ENCODE measurements at places on chromosomes 2 and 18.

DNA sequence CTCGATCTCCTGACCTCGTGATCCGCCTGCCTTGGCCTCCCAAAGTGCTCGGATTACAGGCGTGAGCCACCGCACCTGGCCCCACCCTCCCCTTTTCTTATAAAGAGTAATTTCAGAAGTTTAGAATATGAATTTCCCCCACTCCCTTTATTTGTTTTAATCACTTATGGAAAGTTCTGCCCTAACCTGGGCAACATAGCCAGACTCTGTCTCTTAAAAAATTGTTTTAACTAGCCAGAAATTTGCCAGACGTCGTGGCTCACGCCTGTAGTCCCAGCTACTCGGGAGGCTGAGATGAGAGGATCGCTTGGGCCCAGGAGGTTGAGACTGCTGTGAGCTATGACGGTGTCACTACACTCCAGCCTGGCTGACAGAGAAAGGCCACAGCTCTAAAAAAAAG is 7.7 kb upstream of the NBAS start:
- DNase-seq, result no peak

DNA sequence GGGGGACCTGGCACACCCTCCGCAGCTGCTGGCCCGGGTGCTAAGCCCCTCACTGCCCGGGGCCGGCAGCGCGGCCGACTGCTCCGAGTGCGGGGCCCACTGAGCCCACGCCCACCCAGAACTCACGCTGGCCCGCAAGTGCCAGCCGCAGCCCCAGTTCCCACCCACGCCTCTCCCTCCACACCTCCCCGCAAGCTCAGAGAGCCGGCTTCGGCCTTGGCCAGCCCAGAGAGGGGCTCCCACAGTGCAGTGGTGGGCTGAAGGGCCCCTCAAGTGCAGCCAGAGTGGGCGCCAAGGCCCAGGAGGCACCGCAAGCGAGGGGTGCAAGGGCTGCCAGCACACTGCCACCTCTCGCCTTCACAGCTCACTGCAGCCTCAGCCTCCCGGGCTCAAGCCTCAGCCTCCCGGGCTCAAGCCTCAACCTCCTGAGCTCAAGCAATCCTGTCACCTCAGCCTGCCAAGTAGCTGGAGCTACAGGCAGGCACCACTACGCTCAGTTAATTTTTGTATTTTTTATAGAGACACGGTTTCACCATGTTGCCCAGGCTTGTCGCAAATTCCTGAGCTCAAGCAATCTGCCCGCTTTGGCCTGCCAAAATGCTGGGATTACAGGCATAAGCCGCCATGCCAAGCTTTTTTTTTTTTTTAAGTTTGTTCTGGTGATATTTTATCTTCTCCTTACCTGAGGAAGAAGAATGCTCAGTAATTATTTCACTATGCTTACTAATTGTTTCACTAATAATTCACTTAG is 71.7 kb upstream of the CDCA7 start:
- no peak for DNase-seq

GRCh38 chr2:135818937-135819610 is 17.9 kb downstream of the LCT start:
- no peak for DNase-seq

DNA sequence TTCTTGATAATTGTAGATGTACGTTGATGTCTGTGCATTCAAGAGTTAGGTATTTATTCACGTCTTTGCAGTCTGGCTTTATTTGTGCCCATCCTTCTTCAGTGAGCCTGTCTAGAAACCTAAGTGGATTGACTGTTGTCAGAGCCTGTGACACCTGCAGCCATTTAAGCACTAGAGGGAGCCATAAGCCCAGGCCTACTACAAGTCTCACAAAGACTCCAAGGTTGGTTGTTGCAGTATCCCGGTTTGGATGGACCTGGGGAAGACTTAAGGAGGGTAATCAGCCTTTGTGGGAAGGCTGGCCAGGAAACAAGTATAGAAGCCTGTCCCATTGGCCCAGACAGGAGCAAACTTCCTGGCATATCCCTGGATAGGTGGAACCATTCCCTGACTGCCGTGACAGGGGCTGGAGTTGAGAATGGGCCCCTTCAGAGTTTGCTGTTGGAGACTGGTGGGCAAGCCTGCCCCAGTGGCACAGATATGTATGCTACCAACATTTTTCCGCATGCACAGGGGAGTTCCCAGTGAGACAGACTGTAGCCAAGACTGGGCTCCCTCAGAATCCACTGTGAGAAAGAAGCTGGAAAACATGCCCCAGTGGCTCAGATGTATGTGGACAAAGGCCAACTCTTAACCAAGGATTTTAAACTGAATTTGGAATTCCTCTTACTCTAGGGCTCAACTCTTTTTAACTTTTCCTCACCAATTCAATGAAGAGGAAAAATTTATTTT is 9.3 kb upstream of the LRRC30 start:
- peak; percentile 78 for DNase-seq

DNA sequence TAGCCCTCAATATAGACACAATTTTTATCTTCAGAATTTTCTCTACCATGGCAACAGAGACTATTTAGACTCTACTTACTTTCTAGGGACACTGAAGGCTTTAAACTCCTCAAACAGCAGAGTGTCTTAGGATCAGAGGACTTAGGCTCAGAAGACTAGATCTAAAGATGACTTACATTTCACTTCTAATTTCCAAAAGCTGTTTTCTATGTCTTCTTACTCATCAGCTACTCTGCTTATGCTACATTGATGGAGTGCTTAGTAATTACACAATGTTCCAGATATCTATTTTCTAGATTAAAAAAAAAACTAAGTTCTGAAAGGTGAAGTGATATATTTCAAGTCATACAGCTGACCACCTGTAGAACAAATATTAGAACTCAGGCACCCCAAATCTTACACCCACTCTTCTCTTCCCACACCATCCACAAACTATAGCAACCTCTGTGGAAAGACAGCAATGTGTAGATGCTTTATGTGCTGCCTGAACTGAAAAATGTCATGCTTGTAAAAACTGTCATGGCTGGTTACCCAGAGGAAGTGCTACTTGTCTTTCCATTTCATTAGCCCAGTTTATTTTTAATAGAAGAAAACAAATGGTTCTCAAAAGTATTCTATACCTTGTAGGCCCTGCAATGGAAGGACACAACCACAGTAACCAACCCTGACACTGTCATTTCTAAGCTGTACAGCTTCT is 831.0 kb upstream of the ACVR2A start:
- no peak for DNase-seq

DNA sequence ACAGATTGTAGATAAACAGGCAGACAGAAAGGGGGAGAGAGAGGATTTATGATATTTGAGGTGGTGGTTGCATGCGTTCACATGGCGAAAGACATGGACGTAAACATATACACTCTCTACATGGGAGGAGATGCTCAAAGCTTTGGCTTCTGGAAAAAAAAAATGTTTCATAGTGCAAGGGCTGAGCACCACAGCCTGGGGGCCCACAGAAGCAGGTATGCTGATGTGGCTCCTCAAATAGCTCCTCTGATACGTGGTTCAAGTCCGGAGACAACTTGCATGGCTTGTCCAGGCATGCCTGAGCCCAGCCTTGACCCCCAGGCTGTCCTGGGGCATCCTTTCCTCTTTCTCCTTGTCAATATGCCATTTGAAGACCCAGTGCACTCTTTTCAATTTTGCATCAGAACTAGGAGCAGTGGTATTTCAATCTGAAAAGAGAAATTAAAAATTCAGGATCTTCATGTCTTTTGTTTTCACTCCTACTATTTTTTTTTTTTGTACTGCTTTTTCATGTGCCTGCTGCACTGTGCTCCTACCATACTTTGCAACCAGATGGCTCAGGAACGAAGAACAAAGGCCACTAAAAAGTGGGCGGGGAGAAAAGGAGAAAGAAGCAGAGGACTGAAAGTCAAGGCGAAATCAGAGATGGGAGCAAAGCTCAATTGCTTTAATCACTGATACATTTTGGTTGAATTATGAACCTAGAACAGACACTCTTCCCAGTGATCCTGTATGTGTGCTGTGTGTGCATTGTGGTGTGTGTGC is 495.7 kb upstream of the TCF4 start:
- DNase-seq, result peak; percentile 44

DNA sequence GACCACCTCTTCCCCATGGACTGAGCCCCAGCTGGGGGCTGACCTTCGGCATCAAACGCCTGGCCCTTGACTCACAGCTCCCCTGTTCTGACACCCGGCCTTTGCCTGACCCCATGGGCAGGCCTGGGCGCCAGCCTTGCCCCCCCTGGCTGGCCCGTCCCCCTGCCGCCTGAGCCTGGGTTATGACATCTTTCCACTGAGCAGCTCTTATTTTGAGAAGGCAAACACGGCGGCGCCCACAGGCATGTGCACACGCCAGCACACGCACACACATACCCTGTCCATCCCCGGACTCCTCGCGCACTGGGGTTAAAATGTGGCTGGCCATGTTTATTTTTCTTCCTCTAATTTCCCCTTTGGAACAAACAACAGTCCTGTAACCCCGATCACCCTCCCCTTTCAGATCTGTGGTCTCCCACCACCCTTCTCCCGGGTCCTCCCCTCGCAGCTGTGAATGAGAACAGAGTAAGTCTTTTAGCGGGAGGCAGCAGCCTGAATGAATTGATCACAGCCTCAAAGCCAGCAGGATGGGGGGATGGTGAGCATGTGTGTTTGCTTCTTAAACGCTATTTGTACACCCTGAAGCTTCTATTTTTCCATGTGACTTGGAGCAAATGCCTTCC is 11.8 kb upstream of the ATOH8 start:
- DNase-seq, result peak; percentile 88

- no peak for DNase-seq
These were observed 267.6 kb upstream of the LYPD1 start for GRCh38 chr2:132937629-132938028.

- no peak for DNase-seq
These were observed 318.1 kb upstream of the HS6ST1 start for GRCh38 chr2:128636802-128637147.

- no peak for DNase-seq
These were observed 69.4 kb downstream of the CDC42EP3 start for GRCh38 chr2:37602040-37602439.

DNA sequence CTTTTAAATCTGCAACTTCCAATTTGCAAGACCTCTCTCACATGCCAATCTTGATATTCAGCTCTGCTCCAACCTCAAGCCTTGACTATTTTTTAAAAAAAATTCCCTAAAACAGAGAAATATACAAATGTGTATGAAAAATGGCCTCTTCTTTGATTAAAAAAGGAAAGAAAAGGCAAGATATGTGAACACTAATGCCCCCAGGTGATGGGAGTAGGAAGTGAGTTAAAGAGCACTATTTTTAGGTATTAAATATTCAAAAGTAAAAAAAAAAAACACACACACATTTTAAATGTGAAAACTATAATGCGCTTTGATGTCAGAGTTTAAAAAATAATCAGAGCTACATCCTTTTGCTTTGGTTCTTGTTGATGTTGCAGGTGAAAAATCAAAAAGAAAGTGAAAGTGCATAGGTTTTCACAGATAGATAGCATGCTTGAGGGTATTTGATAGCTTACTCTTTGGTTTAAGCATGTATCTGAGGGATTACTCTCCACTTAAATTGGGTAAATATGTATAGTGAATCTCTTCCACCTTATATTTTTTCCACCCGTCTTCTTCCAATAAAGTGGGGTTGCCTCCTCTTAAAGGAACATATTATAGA is 406.0 kb upstream of the POU3F3 start:
- DNase-seq, result peak; percentile 8

DNA sequence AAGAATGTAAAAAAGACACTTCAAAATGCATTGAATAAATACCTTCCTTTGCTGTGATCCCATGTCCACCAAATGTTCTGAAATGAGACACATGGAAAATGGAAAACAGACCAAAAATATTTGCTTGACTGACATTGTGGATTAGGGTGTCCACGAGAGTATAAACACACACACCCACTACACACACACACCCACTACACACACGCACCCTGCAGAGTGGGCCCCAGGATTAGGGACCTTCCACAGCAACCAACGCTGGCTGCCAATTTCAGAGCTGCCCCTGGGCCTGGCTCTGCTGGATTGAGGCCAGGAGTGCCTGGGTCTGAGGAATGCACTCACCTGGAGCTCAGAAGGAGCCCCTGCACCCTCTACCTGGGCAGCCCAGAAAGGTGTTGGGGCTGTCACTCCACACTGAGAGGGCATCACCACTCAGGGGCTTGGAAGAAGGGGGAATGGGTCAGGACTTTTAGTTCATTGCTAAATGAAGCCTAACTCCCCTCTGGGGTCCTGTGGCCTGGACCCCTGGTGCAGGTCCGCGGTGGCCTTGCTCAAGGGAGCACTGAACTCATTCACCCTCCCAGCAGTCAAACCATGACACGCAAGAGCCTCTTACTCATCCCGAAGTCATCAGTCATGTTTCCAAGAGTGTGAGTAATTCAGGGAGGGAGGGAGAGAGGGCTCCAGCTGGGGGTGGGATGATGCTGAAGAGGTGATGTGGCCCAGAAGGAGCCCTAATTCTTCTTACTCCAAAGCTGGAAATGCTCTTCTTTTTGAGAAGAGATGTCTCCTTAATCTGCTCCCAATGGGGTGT is 50.2 kb upstream of the PLB1 start:
- DNase-seq, result no peak

DNA sequence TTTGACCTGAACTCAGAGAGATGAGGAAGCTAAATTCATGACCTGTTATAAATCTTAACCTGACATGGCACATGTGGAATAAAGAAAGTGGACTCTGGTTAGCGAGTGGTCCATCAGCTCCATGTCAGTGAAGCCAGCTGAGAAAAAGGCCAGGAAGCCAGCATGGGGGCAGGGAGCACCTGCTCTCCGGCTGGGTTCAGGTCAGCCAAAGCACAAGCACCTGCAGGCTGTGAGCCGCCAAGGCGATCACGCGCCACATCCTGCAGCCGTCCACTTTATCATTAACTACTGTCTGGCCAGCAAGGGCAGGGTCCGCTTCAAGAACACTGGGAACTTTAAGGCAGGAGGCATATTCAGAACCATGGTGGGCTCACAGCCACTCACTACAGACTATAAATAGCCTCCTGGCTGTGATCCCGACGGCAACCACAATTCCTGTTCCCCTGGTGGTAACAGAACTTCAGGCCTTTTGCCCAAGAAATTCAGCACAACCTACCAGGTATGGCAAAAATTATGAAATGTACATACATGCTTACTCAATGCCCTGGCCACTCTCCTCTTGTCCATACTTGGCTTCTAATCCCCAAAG is 35.5 kb downstream of the ACVR1 start:
- peak; percentile 51 for DNase-seq

DNA sequence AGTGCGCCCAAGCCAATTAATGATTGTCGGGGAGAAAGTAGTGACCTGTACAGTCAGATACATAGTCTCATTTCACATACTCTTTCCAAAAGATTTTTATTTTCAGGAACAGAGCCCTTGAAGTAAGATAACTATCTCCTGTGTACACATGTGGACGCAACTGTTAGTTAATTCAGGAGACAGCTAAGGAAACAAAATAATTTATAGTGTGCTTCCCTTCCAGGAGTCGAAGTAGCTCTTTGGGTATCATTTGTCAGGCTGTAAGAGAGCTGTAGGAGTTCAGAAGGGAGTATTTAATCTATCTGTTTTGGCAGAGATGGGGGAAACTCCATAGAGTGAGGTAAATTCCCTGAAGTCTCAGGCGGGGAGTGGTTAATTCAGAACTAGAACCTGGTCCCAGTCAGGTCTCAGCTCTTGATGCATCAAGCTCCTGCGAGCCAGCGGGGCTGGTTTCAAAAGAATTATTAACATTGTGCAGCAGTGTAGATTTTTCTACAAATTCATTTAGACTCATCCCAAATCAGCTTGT is 63.0 kb downstream of the MAPK4 start:
- DNase-seq, result no peak
